ENCODE measurements at places on chromosomes 11 and 22.

DNA sequence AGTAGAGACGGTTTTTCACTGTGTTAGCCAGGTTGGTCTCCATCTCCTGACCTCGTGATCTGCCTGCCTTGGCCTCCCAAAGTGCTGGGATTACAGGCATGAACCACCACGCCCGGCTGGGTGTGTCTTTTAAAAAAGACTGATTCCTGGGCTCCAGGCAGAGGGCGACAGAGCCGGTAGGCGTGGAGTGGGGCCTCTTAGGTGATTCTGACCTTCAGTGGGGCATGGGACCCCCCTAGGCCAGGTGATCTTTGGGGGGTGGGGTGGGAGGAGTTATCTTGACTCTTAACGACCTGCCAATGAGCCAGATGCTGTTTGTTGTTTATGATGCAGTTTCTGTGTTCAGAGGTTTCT lies 12.9 kb upstream of the SORL1-AS1 start:
- DNase-seq = no peak

GRCh38 chr22:35334004-35334403 lies 34.3 kb downstream of the TOM1 start:
- no peak for DNase-seq

DNA sequence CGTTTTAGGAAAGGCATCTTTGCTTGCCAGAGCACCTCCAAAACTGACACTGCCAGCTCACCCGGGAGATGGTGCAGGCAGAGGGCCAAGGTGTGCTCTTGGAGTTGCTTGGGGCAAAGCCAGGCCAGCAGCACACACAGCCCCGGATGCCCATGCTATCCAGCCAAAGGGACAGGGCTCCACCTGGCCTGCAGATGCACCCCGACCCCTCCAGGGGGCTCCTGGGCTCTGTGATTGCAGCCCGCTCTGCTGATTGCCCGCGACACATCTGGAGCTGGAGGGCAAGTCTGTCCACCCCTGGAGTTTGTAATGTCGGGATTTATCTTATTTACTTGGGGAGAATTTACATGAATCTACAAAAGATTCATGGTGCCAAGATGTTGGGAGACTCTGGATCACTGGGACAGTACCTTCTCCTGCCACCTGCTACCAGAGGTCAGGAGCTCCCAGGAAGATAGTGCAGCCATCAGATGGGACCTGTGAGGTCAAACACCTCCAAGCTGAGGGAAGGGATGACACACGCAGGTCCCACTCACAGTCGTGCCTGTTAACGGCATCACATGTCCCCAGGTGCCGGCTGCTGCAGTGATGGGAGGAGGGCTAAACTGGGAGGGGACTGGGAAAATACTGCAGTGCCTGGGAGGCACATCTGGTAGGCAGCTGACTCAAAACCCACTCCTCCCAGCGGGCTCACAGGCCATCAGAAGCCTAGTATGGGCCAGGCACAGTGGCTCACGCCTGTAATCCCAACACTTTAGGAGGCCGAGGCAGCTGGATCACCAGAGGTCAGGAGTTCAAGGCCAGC lies 17.2 kb downstream of the CBX7 start:
- peak; percentile 55 for DNase-seq

GRCh38 chr22:19307872-19308271 lies 16.4 kb upstream of the CLTCL1 start:
- DNase-seq = no peak

DNA sequence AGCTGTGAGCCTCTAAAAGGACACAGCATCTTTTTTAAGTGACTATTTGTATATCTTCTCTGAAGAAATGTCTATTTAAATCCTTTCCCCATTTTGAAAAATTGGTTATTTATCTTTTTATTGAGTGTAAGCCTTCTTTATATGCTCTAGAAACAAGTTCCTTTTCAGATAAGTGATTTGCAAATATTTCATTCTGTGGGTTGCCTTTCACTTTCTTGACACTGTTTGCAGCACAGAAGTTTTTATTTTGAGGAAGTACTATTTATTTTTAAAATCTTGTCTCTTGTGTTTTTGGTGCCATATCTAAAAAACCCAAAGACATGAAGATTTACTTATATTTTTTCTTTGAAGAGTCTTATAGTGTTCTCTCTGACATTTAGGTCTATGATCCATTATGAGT lies 40.1 kb upstream of the LYVE1 start:
- no peak for DNase-seq

DNA sequence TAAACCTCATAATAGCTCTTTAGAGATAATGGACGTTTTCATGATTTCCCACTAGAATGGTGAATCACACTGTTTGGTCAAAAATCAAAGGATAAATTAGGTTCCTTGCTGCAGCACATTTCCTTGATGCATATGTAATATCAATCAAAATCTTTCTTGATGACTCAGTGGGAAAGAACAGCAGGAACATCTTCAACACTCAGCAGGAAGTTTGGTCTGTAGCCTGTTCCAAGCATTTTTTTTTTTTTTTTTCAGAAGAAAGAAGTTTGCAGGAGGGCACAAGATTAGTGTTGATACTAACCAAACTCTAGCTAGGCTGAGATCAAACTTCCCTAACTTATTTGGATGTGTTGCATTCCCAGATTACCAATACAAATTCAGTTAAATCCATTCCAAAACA lies 1529.8 kb downstream of the FAM181B start:
- no peak for DNase-seq

DNA sequence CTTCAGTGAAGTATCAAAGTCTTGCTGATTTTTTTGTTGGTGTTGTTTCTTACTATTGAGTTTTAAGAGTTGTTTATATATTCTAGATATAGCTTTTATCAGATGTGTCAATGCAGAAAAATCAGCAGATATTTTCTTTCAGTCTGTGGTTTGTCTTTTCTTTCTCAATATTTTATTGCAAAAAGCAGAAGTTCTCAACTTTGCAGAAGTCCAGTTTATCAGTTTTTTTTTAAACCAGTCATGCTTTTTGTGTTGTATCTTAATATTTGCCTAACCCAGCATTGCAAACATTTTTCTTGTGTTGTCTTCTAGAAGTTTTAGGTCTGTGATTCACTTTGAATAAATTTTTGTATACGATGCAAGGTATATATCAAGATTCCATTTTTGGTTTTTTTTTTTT lies 7.0 kb downstream of the ASRGL1 start:
- no peak for DNase-seq

DNA sequence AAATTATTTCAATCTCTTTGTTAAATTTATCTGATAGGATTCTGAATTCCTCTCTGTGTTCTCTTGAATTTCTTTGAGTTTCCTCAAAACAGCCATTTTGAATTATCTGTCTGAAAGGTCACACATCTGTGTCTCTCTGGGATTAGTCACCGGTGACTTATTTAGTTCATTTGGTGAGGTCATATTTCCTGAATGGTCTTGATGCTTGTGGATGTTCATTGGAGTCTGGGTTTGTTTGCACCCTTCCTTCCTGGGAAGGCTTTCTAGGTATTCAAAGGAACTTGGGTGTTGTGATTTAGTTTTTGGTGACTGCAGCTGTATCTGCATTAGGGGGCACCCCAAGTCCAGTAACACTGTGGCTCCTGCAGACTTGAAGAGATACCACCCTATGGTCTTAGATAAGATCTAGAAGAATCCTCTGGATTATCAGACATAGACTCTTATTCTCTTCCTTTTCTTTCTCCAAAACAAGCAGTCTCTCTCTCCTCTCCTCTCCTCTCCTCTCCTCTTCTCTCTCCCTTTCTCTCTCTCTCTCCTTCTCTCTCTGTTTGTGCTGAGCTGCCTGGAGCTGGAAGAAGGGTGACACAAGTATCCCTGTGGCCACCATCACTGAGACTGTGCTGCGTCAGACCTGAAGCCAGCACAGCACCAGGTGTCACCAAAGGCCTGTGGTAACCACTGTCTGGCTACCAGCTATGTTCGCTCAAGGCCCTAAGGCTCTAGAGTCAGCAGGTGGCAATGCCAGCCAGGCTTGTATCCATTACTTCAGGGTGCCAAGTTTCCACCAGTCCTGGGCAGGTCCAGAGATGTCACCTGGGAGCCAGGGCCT lies 3.3 kb upstream of the HEPN1 start:
- DNase-seq = no peak

- no peak for DNase-seq
These were observed 639.4 kb upstream of the FAT3 start for GRCh38 chr11:91585035-91585801.

DNA sequence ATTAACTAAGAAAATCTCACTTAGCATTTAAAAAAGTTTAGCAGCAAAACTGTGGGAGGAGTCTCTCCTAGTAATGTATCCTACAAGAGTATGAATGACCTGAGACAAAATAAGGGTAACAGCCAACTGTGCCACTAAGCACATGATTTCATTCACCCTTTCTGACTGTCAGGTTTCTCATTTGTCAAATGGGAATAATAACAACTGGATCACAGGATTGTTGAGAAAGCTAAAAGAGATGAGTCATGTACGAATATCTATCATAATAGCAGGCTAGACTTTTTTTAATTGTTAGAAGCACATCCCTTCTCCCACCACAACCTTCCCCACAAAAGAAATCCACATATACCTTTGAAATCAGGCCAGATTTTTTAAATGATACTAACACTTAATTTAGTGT lies 39.5 kb downstream of the MTMR2 start:
- DNase-seq = no peak

- DNase-seq = no peak
These were observed 433.4 kb downstream of the BRD1 start for GRCh38 chr22:49394116-49394785.

- no peak for DNase-seq
These were observed 80.2 kb downstream of the RPS6KA4 start for GRCh38 chr11:64438986-64439771.

DNA sequence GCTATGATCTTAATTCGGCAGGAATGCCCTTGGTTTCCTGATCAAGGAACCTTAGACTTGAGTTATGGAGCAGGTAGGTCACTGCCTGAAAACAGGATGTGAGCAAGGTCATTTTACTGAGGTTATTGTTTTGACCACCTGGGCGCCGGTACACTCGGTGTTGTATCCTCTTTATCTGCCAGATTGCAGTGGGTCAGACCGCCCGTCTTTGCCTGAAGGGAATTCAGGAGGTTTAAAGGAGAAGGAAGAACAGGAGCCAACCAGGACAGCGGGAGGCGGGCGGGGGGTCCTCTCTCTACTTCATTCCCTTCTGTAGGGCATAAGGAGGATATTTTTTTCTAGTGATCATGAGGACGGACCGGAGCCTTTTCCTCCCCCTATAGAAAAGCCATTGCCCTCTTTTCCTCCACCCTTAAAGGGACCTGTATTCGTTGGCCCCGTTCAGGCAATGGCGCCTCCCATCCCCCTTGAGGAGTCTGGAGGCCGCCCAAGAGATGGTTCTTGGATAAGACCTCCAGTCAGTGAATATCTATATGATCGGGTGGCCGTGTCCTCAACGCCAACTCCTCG lies 649 bp downstream of the MS4A15 start:
- DNase-seq = no peak

DNA sequence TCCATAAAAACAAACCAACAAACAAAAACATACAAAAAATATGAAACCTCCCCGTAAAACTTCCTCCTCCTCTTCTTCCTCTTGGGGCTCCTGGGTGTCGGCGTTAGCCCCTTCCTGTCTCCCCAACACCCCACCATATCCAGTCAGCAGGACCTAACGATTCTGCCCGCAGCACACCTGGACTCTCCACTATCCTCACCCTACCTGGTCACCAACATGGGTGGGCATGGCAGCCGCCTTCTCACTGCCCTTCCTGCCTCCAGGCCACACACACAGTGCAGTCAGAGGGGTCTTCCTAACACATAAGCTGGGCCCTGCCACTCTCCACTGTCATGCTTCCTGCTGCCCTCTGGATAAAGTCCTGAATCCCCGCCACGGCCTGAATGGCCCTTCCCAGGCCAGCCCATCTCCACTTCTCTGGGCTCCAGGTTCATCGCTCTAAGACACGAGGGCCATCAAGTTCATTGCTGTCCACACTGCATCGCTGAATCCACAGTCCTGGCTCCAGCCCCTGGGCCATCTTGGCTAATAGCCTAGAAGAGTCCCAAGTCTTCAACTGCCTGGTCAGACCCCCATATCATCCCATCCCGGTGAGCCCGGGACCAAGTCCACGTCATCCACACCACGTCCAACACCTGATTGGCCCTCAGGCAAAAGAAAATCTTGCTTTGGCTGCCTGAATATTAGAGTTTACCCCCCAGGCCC lies 76.2 kb downstream of the IGLL1 start:
- no peak for DNase-seq

DNA sequence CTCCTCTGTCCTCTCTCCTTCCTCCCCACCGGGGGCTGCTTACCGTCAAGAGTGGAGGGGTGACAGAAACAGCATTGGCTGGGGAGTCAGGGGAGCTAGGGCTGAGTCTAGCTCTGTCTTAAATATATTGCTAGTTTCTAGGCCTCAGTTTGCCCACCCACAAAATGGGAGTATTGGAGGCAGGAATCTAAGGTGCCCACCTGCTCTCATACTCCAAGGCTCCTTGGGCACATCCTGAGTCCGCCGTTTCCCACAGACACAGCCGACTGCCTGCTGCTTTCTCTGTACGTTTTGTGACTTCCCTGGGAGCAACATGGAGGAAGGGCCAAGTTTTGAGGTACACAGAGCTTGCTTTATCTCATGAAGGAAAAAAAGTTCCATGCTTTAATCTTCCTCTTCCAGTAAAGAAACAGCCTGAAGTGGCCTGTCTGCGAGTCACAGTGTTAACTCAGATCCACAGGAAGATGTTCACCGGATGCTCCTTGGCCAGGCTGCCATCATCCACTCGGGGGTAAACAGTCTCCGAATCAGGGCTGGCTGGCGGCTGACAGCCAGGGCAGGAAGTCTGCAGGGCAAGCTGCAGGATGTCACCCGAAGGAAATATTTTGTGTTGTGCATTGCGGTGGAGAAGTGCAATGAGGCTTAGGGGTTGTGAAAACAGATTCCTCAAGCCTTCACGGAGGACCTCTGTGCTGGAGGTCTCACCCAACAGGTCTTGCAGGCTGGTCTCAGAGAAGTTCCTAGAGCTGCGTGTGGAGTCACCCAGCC lies 11.0 kb upstream of the CERK start:
- DNase-seq = no peak

DNA sequence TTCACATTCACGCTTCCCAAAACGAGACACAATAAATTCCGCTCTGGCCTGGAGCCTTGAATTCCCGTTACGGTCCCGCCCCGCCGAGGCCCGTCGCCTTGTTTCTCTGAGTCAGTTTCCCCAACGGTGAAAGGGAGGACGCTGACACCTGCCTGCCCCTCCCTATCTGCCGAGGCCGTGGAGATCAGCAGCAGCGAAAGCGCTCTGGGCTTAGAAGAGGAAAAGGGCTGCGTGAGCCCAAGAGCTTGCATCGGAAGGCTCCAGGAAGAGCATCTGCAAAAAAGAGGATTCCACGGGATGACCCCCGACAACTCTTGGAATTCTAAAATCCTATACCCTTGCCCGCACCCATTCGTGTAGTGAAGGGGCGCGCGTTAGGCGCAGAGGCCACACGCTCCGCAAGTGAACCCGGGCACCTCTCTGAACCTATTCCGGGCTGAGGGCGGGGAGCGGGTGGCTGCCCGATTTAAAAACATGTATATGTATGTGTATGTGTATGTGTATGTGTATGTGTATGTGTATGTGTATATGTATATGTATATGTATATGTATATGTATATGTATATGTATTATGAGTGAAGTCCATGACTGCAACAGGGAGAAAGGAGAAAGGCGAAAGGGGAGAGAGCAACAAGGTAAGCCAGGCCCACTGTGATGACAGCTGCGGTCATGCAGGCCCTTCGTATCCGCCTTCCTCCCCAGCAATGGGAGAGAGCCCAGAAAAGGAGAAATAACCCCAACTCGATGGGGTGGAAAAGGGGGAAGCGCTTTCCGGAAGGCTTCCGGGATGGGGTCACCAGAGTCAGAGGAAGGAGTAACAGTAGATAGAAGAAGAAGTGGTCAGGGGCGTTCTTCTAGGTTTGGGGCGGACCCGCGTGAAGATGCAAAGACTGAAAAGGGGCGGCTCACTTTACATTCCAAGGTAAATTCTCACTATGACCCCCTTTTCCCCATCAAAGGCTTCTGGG lies 948 bp upstream of the MRTFA start:
- no peak for DNase-seq

- DNase-seq = no peak
These were observed 77.9 kb upstream of the TIMP3 start for GRCh38 chr22:32723643-32724042.
